ENCODE measurements at places on chromosomes 12 and 14.

GRCh38 chr12:50613463-50613862 is 108.7 kb downstream of the DIP2B start:
- H3K36me3 ChIP-seq: peaks cover 7% of the 10 kb centered on the region
- H3K4me3 ChIP-seq: no peak overlapping the region
- peak overlapping the region; percentile 95 for H3K27ac ChIP-seq

GRCh38 chr12:30599608-30600007 is 96.1 kb downstream of the IPO8 start:
- no peak overlapping the region for H3K4me3 ChIP-seq
- no peaks in the 10 kb centered on the region for H3K4me1 ChIP-seq
- H3K36me3 ChIP-seq: no peaks in the 10 kb centered on the region
- H3K27ac ChIP-seq: no peak overlapping the region

GRCh38 chr12:70319605-70320004 is 46.5 kb upstream of the KCNMB4 start:
- no peaks in the 10 kb centered on the region for H3K27me3 ChIP-seq
- peaks cover 3% of the 10 kb centered on the region for H3K36me3 ChIP-seq
- H3K27ac ChIP-seq: no peak overlapping the region
- no peak for DNase-seq

DNA sequence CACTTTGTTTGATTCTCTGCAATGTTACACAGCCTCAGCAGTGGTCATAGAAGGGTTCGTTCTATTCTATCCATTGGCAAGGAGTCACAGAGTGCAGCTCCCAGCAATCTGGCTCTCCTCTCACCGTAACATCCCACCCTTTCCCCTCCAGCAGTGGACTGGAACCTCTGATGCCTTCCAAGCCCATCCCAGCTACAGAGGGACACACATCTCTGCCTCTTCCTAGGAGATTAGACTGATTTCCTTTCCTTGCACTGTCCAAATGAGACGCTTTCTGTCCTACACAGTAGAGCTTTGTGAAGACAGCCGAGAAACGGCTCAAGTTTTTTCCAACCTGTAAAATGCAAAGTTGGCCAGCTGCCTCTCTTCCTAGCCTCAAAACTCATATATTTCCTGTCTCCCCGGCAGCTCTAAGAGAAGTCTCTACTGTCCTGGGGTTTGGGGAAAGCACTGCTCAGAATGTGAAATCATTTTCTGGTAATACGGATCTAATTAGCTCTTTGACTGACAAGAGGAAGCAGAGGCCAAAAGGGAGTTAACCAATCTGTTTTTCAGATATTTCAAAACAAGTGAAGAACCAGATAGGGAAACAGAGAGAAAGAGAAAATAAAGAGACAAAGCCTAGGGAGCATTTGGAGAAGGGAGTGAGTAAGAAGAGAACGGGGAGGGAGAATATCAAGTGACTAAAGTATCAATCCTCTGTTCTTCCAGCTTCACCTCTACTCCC is 516 bp downstream of the NINJ2 start:
- H3K36me3 ChIP-seq: no peaks in the 10 kb centered on the region
- peaks cover 17% of the 10 kb centered on the region for H3K27me3 ChIP-seq
- no peaks in the 10 kb centered on the region for H3K4me1 ChIP-seq
- DNase-seq: no peak
- H3K4me3 ChIP-seq: no peak overlapping the region

DNA sequence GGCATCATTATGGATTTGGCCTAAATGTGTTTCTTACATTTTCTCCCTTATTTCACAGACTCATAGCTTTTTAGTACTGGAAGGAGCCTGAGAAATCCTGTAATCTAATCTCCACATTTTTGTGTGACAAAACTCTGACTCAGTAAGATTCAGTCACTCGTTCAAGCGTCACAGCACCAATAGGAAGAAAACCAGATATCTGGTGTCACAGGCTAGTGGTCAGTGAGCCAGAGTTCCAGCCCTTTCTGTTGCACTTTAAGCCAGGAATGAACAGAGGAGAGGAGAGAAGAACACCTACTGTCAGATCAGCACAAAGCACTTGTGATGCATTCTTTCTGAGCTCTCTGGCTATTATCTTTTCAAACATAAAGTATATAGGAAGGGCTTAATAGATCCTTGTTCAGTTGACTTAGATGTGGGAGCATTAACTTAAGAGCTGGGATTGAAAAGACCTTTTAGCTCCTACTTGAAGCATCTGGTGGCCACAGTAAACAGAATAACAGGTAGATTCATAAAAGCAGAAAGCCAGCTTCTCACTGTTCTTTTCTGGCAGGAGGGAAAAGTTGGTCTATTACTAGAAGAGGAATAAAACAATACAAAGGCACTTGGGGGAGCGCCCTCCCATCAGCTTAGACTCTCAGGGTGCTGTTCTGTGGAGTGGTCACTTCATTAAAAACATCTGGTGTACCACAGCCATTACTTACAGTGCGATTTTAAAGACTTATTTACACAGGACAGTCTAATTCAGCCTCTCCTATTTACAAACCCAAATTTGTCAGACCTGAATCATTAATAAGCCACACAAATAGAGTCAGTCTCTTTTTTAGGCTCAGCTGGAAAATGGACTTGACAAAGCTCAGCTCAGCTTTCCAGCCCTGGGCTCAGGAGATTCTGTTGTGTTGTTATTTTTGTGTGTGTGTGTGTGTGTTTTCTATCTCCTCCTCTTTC is 12.2 kb upstream of the NID2 start:
- H3K27me3 ChIP-seq: no peaks in the 10 kb centered on the region
- peak overlapping the region; percentile 55 for H3K27ac ChIP-seq
- DNase-seq: no peak
- H3K4me3 ChIP-seq: no peak overlapping the region

DNA sequence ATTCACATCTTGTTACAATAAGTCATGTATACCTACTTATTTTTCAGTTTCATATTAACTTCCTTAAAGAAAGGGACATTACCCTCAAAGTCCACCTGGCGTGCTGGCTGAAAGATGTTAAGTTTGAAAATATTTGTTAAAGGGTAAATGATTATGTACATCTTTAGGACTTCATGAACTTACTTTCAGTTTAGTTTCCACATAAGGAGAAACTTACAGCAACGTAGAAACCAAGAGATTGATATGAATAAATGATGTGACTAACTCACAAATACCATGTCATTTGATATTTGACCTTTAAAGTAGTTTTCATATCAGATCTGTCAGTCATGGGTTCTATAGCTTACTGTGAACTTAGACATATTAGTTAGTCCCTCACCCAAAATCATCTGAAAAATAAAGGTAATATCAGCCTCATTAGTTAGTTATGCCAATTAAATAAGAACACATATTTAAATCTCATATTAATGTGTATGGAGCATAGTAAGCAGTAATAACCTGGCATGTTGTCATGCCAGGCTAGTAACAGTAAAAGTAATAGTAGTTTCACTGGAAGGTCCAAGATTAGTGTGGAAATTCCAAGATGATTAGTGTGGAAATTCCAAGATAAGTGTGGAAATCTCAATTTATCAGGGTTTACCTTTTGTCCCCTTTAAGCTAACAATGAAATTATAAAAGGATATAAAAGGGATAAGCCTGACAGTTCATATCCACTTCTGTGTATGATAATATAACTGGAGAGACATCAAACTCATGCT is 1.9 kb upstream of the CLEC2D start:
- DNase-seq: no peak
- peaks cover 6% of the 10 kb centered on the region for H3K4me1 ChIP-seq
- no peak overlapping the region for H3K27ac ChIP-seq
- no peaks in the 10 kb centered on the region for H3K27me3 ChIP-seq
- H3K4me3 ChIP-seq: no peak overlapping the region

DNA sequence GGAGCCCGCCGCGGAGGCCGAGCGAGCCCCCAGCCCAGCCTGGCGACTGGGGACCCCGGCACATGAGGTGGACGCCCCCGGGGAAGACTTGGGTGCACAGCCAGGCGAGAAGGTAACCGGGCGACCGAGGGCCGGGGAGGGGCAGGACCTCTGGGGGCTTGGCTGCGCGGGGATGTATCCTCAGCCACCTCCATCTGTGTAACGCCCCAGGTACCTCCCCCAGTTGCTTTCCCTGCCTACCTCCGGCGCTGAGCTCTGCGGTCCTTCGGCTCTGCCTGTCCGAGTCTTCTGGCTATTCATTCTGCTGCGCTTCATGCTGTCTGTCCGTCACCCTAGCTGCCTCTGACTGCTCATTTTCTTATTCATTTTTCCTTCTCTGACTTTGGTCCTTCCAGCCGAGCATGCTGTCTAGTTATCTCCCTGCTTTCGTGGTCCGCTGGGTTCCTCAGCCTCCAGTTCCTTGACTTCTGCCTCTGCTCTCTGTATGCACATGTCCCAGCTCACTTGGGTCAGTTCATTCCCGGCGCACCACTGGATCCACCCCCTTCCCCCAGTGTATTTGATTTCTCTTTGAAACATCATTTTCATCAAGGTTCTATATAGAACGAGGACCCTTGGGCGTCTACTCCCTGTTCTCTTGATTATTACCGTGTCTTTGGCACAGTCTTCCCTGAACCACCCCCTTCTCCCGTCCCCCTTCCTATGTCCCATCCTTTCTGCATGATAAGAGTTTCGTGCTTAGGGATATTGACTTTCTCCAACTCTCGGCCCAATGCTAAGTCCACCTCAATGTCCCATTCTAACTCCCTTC is 612 bp downstream of the PHC1 start:
- peaks cover 22% of the 10 kb centered on the region for H3K4me1 ChIP-seq
- peak overlapping the region; percentile 81 for H3K4me3 ChIP-seq
- no peak for DNase-seq

DNA sequence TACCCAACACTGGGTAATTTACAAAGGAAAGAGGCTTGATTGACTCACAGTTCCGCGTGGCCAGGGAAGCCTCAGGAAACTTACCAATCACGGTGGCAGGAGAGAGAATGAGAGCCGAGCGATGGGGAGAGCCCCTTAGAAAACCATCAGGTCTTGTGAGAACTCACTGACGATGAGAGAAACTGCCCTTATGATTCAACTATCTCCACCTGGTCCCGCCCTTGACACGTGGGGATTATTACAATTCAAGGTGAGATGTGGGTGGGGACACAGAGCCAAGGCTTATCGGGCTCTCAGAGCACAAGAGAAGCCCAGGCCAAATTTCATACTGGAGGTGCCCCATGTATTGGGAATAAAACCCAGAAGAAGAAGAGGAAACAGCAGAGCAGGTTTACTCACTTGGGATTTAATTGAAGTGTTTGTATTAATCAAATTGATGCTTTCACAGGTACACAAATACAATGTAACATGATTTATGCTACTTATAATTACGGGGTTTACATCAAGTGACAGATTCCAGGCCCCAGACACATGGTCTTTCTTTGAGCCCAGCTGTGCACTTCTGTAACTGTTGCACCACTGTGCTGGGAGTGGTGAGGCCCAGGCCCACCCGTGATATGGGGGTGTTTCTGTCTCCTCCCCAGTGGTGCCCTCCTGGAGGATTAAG is 8.2 kb upstream of the CCDC85C start:
- H3K27ac ChIP-seq: peak overlapping the region; percentile 85
- no peaks in the 10 kb centered on the region for H3K36me3 ChIP-seq
- H3K4me3 ChIP-seq: no peak overlapping the region

DNA sequence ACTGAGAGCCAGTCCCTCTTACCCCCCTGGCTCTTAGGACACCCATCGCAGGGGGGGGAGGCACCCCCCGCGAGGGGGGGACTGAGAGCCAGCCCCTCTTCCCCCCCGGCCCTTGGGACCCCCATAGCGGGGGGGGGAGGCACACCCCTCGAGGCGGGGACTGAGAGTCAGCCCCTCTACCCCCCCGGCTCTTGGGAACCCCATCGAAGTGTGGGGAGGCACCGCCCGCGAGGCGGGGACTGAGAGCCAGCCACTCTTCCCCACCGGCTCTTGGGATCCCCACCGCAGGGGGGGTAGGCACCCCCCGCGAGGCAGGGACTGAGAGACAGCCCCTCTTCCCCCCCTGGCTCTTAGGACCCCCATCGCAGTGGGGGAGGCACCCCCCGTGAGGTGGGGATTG is 48.8 kb downstream of the DDX11 start:
- H3K27ac ChIP-seq: no peak overlapping the region
- H3K36me3 ChIP-seq: no peaks in the 10 kb centered on the region
- H3K4me1 ChIP-seq: peaks cover under 1% of the 10 kb centered on the region
- H3K4me3 ChIP-seq: no peak overlapping the region

DNA sequence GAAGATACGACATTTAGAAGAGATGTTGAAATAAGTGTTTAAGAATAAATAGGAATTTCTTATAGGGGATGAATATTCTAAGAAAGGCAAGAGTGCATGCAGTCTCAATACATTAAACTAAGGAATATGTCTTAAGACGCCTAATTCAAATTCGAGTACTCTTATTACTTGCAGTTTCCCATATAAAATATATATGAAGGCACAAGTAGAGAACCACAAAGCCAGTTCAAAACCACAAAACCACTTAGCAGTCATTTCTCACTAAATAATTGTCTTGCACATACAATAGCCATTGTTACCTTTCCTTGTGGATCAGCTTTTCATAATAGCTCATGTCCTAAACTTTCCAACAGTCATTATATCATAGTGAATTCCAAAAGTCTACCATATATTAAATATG is 91.0 kb upstream of the MON2 start:
- no peaks in the 10 kb centered on the region for H3K4me1 ChIP-seq
- no peaks in the 10 kb centered on the region for H3K36me3 ChIP-seq
- no peak overlapping the region for H3K4me3 ChIP-seq
- no peak overlapping the region for H3K27ac ChIP-seq
- no peaks in the 10 kb centered on the region for H3K27me3 ChIP-seq

GRCh38 chr14:74571441-74571841 is 40.6 kb downstream of the LTBP2 start:
- H3K27me3 ChIP-seq: no peaks in the 10 kb centered on the region
- peaks cover 86% of the 10 kb centered on the region for H3K4me1 ChIP-seq
- H3K36me3 ChIP-seq: peaks cover 26% of the 10 kb centered on the region
- peak overlapping the region; percentile 17 for H3K4me3 ChIP-seq

- H3K36me3 ChIP-seq: no peaks in the 10 kb centered on the region
- no peak for DNase-seq
- no peak overlapping the region for H3K4me3 ChIP-seq
- H3K27ac ChIP-seq: no peak overlapping the region
- H3K4me1 ChIP-seq: peaks cover 10% of the 10 kb centered on the region
Observed at GRCh38 chr12:56979628-56980027, 22.2 kb upstream of the RDH16 start.

- H3K27me3 ChIP-seq: no peaks in the 10 kb centered on the region
- DNase-seq: no peak
- no peak overlapping the region for H3K4me3 ChIP-seq
- H3K27ac ChIP-seq: no peak overlapping the region
- peaks cover 9% of the 10 kb centered on the region for H3K4me1 ChIP-seq
Observed at GRCh38 chr14:101737414-101738339, 23.8 kb upstream of the PPP2R5C start.

GRCh38 chr12:116635487-116635886 is 76.3 kb downstream of the MAP1LC3B2 start:
- H3K4me3 ChIP-seq: no peak overlapping the region
- H3K4me1 ChIP-seq: peaks cover 2% of the 10 kb centered on the region
- DNase-seq: no peak
- no peak overlapping the region for H3K27ac ChIP-seq
- no peaks in the 10 kb centered on the region for H3K27me3 ChIP-seq

GRCh38 chr12:104182144-104182543 is 33.4 kb upstream of the TXNRD1 start:
- no peaks in the 10 kb centered on the region for H3K27me3 ChIP-seq
- H3K27ac ChIP-seq: no peak overlapping the region

Measured in keratinocyte (primary cell).